Memory B cell (primary cell): ENCODE measurements at places on chromosomes 3 and 15.

DNA sequence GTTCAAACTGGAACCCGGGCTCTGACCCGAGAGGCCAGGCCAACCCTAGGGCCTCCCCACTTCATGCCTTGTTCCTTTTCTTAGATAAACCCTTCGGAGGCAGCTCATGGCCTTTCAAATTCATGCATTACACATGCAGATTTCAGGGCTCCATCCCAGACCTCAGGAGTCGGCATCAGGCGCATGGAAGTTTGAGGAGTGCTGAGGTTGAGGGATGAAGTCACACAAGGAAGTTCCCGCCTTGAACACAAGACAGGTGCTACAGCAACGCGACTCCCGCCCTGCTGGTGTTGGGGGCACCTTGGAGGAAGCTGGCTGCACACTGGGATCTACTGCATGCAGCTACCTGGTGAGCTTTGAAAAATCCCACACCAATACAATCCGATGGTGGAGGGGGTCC, 245.2 kb upstream of the LYSMD4 start:
- DNase-seq: no peak

GRCh38 chr3:23590424-23591273, 215.1 kb upstream of the UBE2E1 start:
- no peak for DNase-seq

- DNase-seq: no peak
These were observed 325.3 kb downstream of the THSD4 start for GRCh38 chr15:71440489-71441110.

GRCh38 chr15:97525809-97526208, 434.7 kb upstream of the ARRDC4 start:
- DNase-seq: no peak

GRCh38 chr3:94071713-94072284, 8.9 kb downstream of the NSUN3 start:
- DNase-seq: no peak
